ENCODE measurements at places on chromosomes 13 and 19. TPM values are rescaled to one million over a fixed set of nuclear protein-coding genes. Genes with fewer than 3 reads are reported as not detected.

SBSN gene
- not detected for total RNA-seq

KIR2DL3 gene
- not detected for total RNA-seq

MUC16 gene
- total RNA-seq = not detected

DPF1 gene
- total RNA-seq = 1.6 TPM

TMC4 gene
- total RNA-seq = not detected

C13orf42 gene
- total RNA-seq = not detected
